Tibial nerve (tissue), 4 donors: ENCODE measurements at places on chromosomes 13 and 19. TPM values are rescaled to one million over a fixed set of nuclear protein-coding genes. Genes with fewer than 3 reads are reported as not detected.

DNA sequence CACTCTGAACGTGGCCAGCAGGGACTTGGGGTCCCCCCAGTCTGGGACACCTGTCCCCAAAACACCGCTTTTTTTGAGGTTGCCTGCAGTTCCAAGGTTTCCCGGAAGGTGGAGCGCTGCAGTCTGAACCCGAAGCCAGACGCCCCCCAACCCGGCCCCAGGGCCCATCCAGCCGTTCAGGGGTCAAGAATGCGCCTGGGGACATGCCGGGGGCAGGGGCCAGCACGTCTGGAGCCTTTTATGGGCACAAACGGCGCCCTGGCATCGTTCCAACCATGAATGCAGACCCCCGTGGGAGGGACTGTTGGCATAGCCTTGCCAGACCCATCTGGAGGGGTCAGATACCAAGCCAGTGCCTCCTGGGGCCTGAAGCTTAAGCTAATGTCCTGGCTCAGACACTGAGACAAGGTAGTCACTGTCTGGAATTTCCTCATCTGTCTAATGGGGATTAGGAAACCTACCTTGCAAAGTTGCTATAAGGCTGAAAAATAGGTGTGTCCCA lies 6.9 kb downstream of the S1PR5 start:
- H3K36me3 ChIP-seq: no peaks in the 10 kb centered on the region
- H3K4me1 ChIP-seq: peaks cover 17% of the 10 kb centered on the region
- H3K27ac ChIP-seq: no peak overlapping the region
- no peak overlapping the region for H3K4me3 ChIP-seq
- no peak for DNase-seq

GRCh38 chr13:44429311-44429710 lies 55.7 kb downstream of the SERP2 start:
- no peaks in the 10 kb centered on the region for H3K27me3 ChIP-seq
- no peak overlapping the region for H3K27ac ChIP-seq
- no peak for DNase-seq
- H3K36me3 ChIP-seq: no peaks in the 10 kb centered on the region
- no peak overlapping the region for H3K4me3 ChIP-seq

Gene PROSER3
- 14.2 TPM for total RNA-seq

- no peak overlapping the region for H3K27ac ChIP-seq
- no peak overlapping the region for H3K4me3 ChIP-seq
- DNase-seq: no peak
These were observed 9.7 kb upstream of the MEF2B start for GRCh38 chr19:19179548-19180441.

Gene CKM
- not detected for total RNA-seq

Gene PSPN
- total RNA-seq: 4.3 TPM

- no peak overlapping the region for H3K27ac ChIP-seq
- no peaks in the 10 kb centered on the region for H3K27me3 ChIP-seq
- no peaks in the 10 kb centered on the region for H3K4me1 ChIP-seq
- no peak overlapping the region for H3K4me3 ChIP-seq
- no peak for DNase-seq
These were observed 225.3 kb upstream of the SERP2 start for GRCh38 chr13:44148159-44148914.

Gene RETN
- total RNA-seq: not detected

DNA sequence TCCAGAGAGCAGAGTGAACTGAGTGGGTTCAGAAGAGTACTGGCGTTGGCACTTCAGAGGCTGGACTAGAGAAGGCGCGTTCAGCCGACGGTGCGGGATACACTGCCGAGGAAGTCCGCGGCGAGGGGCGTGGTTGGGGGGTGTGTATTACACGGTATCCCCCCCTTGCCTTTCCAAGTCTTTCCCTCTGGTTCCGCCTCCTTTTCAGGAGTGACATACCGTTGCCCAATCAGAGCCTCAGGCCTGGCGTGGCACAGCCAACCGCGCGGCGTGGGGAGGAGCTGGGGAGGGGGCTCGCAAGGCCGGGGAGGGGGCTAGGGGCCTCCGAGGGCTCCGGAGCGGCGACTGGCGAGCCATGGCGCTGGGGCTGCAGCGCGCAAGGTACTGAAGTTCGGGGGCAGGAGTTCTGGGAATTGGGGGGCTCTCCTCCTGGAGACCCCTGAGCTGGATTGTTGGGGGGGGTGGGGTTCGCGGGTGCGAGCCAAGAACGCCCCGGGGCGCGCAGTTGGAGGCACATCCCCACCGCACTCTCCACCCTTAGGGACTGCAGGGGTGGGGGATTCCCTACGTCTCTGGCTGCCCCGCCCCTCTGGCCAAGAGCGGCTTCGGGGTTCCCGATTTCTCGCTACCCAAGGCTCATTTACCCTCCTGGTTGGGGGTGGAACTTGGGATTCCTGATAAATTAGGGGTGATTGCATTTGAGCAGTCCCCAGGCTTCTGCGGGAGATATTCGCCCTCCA lies at the start of gene HIF3A:
Gene HIF3A, plus strand, starts transcription at position 321 of the 740 bp plus-strand sequence. Its CDS starts 35 bp downstream, at position 356.
- peak within 1 kb of the TSS; percentile 98 for H3K27ac ChIP-seq
- H3K4me1 ChIP-seq: peaks cover 54% of the 10 kb centered on the region
- DNase-seq: no peak
- peak within 1 kb of the TSS; percentile 15 for H3K4me3 ChIP-seq

DNA sequence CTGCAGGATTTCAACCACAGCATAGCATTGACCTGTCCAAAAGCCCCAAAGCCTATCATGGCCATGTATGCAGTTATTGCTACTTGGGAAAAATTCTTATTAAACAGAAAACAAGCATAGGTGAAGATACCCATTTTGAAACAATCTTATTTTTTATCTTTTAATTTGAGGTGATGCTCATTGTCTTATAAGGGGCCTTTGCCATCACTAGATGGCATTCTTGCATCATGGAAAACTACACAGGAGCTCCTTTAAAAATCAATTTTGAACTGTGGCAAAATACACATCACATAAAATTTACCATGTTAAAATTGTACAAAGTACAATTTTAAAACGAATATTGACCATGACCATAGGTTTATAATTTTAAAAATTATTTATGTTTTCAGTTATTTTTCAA lies 38.9 kb upstream of the ZNF835 start:
- no peak overlapping the region for H3K4me3 ChIP-seq
- H3K4me1 ChIP-seq: no peaks in the 10 kb centered on the region
- H3K27me3 ChIP-seq: no peaks in the 10 kb centered on the region
- H3K27ac ChIP-seq: no peak overlapping the region
